ENCODE measurements at places on chromosomes 16 and 17. TPM values are rescaled to one million over a fixed set of nuclear protein-coding genes. Genes with fewer than 3 reads are reported as not detected.
A peak's percentile ranks its signal among the peaks of the same experiment; 100 is the strongest.

DNA sequence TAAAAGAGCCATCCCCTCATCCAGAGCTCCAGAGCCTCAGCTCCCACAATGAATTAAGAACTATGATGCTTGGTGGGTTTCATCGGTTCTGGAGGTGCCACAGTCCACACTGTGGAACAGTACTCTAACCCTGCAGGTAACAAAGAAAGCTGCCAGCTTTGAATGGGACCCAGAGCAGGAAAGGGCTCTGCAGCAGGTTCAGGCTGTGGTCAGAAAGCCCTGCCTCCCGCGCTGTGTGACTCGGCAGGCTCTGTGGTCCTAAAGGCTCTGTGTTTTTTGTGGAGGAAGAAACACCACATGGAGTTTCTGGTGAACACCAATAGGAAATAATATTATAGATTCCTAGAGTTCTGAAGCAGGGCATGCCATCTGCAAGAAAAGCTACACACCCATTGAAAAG is 32.5 kb downstream of the MRPS23 start:
- DNase-seq = no peak

- DNase-seq = no peak
Observed at GRCh38 chr17:36136439-36136838, 32.8 kb downstream of the CCL4 start.

- DNase-seq = peak; percentile 76
Observed at GRCh38 chr16:4200000-4200780, 41.7 kb downstream of the SRL start.

DNA sequence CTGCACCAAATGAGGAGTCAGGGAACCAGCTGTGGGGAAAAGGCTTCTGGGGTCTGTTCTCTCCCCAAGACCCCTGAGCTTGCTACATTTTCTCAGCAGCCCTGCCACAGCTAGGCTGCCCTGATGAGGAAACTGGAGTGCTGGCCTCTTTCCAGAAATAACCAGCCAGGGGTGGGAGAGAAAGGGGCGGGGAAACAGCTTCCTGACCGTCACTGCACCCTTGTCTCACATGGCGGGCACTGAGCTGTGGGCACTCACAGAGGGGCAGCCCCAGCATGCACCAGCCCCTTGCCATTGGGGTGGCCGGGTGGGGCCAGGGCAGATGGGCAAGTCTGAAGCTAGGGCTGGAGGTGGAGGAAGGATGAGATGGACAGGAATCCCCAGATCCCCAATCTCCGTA is 2.9 kb downstream of the SRL start:
- no peak for DNase-seq

DNA sequence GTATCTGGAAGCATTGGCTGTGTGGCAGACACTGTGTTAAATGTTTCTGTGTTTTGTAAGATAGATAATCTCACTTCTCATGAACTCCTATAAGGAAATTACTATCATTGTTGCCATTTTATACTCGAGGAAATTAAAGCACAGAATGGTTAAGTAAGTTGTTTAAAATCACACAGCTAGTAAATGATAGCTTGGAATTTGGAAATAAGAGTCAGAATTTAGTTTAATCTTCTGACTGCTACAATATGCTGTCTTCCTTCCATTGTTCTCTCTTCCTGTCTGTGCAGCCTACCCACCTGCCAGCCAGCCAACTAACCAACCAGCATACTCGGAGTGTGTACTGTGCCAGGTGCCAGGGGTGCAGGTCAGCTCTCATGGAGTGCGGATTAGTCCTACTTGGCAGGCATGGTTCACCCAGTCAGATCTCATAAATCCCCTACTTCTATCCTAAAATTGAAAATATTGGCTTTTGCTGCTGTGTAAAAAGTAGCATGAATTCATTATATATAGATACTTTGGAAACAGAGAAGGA is 79.9 kb upstream of the LGALS9 start:
- no peak for DNase-seq

DNA sequence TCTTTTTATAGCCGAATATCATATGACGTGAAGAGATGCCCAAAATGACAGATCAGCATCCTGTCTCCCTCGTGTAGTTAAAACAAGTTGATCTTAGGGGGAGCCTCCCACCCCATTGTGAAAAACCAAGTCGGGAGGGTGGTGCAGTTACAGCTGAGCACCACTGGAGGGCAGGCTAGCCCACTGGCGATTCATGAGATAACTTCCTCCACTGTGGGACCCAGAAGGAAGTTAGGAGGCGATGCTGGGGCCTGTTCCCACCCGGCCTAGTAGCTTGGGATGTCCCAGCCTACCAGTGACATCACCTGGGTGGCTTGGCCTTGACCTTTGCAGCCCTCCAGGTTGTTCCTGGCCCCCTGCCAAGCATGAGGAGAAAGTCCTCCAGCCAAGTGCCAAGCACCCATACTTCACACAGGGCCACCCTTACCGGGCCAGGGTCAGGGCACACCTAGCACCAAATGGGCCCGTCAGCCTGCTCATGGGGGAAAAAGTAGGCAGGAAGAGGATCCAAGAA is 8.1 kb upstream of the CPNE2 start:
- DNase-seq = peak; percentile 75

DNA sequence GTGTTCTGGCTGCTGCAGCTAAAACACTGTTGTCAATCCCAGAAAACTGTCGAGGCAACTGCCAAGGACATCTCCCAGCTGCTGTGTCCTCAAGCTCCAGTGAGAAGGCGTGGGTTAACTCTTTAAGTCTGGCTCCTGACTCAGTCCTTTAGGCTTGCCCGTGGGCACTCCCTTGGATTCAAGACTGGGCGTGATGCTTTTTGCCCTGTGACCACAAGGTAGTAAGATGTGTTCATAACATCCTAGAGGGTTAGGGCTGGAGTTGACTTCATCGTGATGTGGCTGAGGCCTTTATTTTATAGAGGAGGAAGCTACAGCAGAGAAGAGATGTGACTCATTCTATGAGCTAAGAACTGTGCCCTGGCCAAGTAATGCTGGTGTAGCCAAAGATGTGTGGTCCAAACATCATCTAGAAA is 50.9 kb upstream of the TEKT3 start:
- DNase-seq = no peak

DNA sequence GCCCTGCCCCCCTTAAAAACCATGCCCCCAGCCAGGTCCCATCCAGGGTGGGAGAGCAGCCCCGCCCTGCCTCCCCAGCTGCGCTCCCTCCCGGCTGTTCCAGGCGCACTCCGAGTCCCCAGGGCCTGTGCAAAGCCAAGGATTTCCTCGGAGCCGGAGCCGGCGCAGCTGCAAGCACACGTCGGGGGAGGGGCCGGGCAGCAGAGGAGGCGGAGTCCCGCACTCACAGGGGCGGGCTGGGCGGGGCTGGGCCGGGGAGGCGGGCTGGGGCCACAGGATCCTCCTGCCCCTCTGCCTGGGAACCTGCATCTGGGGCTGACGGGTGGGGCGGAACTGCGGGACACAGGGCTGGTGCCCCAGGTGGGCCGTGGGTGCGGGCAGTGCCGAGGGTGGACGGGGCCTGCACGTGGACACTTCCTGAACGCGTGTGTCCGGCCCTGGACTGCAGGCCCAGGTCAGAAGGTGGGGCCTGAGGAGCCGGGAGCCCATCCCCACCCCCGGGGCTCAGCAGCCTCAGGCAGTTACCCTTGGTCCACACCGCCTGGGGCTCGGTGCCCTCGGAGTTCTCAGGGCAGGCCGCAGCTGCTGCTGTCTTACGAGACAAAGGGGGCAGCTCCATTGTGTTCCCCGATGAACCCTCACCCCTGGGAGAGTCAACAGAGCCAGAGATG is 24.0 kb upstream of the SSTR5 start:
- peak; percentile 88 for DNase-seq

- no peak for DNase-seq
Observed at GRCh38 chr16:10110552-10110951, 71.7 kb downstream of the GRIN2A start.

GRCh38 chr17:39064374-39064773 is 87.1 kb downstream of the PLXDC1 start:
- no peak for DNase-seq

DNA sequence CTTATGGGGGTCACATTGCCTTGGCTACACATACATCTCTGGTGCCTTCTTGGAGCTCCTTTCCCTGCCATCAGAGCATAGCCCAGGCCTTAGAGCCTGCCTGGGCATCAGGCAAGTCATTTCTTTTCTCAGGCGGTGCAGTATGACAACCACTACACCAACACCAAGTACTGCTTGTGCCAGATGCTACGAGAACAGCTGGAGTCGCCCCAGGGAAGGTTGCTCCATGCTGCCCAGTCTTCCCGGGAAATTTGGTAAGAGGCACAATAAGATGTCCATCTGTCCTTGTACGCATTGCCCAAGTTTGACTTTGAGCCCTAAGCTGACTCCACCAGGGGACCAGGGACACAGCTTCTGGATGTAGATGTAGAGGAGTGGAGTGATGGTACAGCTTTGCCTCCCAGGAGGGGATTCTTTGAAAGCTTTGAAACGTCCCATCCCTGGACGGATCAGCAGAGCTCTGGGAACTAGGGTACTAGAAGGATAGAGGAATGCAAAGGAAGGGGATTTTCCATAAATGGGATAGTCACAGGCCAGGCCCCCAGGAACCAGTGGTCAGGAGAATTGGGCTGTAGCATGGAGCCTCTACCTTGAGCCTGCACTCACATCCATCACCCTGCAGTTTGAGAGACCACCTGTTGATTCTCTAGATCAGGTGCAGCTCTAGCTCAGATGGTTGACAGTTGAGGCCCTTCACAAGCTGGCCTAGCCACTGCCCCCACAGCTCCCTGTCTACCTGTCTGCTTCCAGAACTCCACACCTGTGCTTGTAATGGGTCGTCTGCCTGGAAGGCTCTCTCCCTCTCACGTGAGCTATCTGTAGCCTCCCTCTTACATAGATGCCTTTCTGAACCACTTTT is 11.0 kb upstream of the NFATC3 start:
- no peak for DNase-seq

- peak; percentile 76 for DNase-seq
Observed at GRCh38 chr17:859061-859823, 77.1 kb downstream of the MRM3 start.

DNA sequence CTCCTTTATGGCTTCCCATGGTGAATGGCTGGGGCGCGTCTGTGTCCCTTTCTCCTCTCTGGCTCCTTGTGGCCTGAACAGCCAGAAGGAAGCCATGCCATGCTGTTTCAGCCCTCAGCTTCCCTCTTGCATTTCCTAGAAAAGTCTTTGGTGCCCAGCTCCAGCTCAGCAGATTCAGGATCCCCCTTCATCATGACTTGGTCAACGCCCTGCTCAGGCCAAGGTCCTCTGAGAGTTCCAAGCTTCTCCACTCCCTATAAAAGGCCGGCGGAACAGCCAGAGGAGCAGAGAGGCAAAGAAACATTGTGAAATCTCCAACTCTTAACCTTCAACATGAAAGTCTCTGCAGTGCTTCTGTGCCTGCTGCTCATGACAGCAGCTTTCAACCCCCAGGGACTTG is at the start of gene CCL13:
Gene CCL13, plus strand, starts transcription at position 287 of the 400 bp plus-strand sequence. Its CDS starts 47 bp downstream, at position 334.
- DNase-seq = no peak

- DNase-seq = peak; percentile 16
Observed at GRCh38 chr17:60792250-60792898, 114.7 kb downstream of the BCAS3 start.

DNA sequence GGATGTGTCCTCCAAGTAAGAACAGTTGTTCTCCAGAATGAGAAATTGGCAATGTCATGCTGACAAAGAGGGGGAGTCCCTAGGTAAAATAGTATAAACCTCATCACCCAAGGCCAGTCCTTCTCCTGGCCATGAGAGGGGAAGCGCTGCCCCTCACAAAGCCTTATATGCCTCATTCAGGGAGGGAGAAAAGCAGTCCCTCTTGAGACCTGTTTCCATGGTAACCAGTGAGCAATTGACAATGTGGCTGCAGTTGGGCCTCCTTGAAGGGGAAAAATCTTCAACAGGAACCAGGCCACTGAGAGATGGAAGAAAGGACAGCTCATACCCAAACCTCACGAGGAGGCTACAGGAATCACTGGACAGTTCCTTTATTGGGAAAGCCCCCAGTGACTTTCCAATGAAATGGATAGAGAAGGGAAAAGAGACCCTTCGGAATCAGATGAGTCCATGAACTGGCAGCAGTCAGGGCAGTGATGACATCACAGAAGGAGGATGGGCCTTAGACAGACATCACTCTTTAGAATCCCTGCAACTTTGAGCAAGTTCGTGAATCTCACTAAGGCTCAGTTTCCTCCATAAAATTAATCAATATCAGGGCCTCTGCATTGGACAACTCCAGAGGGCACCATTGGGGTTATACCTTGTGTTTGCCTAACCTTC is 275.7 kb downstream of the TOX3 start:
- DNase-seq = no peak

DNA sequence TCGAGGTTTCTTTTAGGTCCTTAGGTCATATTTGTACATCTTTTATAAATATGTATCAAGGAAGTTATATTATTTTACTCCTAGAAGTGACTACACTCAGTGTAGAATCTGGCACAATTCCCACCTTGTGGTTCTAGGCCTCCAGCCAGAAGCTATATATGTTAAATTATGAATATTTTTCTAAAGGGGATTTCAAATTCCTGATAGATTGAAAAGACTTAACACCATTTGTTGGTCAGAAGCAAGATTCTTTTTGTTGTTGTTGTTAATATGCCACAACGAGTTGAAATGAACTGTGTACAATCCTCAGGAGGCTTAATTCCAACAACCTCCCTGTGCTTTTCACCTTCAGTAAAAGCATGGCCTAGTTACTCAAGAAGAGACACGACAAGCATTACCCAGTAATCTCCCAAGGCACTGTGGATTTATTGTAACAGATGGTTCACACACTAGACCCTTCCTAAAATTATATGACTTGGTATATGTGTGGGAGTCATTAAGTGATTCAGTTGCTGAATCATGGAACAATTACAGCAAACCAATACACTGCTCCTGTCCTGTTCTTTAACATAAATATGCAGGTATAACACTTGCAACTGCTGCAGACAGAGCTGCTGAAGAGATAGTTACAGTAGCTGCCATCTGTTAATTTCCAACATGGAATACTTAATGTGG is 964.4 kb upstream of the GOT2 start:
- no peak for DNase-seq

- no peak for DNase-seq
Observed at GRCh38 chr16:3837851-3838586, 42.5 kb downstream of the CREBBP start.

- peak; percentile 67 for DNase-seq
Observed at GRCh38 chr17:77288115-77288619, 147.4 kb downstream of the SEC14L1 start.

DNA sequence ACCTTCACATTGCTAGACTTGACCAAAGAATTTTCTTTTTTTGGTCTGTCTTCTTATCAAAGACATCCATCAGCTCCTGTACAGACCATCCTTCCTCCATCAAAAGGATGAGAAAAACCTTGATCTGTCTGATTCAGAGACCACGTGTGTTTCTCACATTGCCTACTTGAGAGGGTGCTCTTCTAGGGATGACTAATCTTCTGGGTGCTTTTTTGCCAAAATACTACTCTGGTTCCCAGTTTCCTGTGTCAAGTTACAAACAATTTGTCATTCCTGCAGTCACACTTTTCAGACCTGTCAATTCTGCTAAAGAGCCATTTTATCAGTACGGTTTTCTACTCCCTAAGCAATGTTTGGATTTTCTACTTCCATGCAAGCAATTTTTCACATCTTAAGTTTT is 492.2 kb downstream of the CDH11 start:
- no peak for DNase-seq

ACSM2A gene
- polyA plus RNA-seq = not detected

EVI2B gene
- 0.51 TPM for polyA plus RNA-seq

CACNG4 gene
- polyA plus RNA-seq = not detected

NT5M gene
- 10.3 TPM for polyA plus RNA-seq

XAF1 gene
- polyA plus RNA-seq = 3.7 TPM

PFN1 gene
- polyA plus RNA-seq = 312 TPM

ABCA3 gene
- polyA plus RNA-seq = 3.0 TPM

SPATA22 gene
- 0.12 TPM for polyA plus RNA-seq

NTN1 gene
- 0.60 TPM for polyA plus RNA-seq

CDK5RAP3 gene
- polyA plus RNA-seq = 25.4 TPM
